ENCODE measurements at places on chromosomes 12 and 14.

DNA sequence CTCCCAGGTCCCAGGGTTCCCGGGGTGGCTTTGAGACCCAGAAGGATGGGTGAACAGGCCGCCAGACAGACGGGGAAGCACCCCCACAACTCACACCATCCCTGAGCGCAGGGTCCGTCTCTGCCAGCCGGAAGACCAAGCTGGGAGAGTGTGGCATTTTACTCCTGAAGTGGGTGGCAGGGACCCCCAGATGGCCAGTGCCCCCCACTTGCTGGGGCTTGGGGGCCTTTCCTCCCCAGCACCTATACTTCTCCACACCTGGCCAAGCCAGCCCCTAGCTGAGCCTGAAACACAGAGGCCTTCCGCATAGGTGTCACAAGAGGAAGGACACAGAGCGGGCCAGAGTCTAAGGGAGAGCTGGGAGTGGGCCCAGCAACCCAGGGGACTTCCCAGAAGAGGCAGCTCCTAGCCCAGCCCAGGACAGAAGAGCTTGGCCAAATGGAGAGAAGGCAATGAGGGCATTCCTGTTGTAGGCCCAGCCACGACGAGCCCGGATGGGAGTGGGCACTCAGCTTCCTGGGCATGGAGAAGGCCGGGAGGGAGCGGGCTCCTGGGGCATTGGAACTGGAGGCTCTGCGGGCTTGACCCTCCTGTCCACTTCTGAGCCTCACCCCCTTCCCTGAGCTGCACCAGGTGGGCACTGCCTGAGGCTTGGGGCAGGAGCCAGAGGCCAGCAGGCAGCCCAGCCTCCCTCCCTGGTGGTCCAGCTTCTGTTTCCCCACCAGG lies 3.3 kb downstream of the AHNAK2 start:
- H3K36me3 ChIP-seq: no peaks in the 10 kb centered on the region
- H3K4me3 ChIP-seq: no peak overlapping the region
- no peak for DNase-seq
- no peak overlapping the region for H3K27ac ChIP-seq
- peaks cover 72% of the 10 kb centered on the region for H3K27me3 ChIP-seq

GRCh38 chr12:57214398-57214781 lies 2.2 kb upstream of the NXPH4 start:
- no peak overlapping the region for H3K27ac ChIP-seq
- H3K4me1 ChIP-seq: peaks cover 49% of the 10 kb centered on the region
- no peak overlapping the region for H3K4me3 ChIP-seq

- no peak for DNase-seq
- H3K36me3 ChIP-seq: no peaks in the 10 kb centered on the region
- H3K27me3 ChIP-seq: peaks cover 42% of the 10 kb centered on the region
- H3K4me3 ChIP-seq: no peak overlapping the region
- H3K4me1 ChIP-seq: no peaks in the 10 kb centered on the region
These were observed 17.3 kb upstream of the CHGA start for GRCh38 chr14:92905667-92906066.

DNA sequence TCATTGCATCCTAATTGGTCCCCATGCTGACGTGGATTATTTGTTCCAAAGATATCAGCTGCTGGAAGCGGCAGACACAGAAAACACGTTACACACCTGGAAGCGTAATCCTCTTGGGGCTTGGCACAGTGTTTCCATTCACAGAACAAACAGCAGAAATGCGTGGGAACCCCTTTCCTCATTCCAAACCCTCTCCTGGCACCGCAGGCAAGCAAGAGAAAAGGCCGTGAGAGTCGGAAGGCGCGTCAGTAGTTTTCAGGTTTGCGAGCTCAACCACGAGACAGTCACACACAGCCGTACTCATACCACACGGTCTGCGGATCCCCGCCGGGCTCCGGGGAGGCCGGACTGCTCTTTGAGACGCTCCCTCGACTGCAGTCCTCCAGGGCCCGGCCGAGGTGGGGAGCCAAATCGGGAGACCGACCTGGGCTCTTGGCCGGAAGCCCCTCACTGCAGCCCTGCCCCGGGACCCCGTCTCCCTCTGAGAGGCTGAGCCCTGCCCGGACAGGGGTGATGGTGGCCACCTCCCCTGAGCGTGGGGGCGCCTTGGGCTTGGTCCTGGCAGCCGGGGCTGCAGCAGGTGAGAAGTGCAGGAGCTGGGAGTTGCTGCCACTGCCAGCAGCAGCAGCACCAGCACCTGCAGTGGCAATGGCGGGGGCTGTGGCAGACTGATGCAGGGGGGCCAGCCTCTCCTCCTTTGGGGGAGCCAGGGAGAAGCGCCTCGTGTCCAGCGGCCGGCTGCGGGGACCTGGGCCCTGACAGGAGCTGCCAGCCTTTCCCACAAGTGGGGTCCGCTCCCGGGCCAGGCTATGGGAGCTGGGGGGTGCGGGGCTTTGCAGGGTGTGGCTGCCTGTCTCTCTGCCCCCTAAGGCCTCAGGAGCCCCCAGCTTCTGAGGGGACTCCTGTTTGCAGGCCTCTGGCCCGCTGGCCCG lies 28.1 kb upstream of the GPR68 start:
- no peaks in the 10 kb centered on the region for H3K4me1 ChIP-seq
- H3K4me3 ChIP-seq: no peak overlapping the region
- H3K36me3 ChIP-seq: peaks cover 81% of the 10 kb centered on the region
- H3K27me3 ChIP-seq: no peaks in the 10 kb centered on the region
- DNase-seq: no peak
- H3K27ac ChIP-seq: no peak overlapping the region

DNA sequence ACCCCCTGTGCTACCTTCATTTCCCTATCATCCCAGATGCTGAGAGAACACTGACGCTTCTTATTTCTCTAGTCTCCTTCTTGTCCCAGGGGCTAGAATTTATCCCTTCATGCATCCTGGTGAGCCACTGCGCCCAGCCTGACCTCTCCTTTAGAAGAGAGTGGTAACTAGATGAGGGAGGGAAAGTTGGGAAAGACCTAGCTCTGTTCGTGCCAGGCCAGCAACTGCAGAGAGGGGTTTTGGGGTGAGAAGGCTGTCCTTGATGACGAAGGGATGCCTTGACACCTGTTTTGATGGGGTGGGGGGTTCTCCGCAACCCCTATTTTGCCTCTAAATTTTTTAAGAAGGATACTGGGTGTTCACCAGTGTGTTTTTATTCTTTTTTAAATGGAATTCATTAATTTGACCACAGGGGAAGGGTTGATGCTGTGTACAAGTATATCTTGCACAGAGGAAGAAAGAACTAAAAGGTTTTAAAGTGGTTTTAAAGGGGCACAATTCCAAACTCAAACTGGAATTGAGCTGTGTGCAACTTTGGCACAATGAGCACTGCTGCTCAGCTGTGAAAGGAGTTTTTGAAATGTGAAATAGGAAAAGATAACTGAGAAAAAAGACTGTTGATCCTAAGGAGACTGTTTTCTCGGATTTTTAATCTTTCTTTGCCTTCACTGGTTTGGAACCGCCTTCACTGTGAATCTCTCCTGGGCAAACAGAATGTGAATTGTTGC lies 7.0 kb upstream of the MMP19 start:
- H3K4me3 ChIP-seq: no peak overlapping the region
- DNase-seq: no peak
- no peaks in the 10 kb centered on the region for H3K4me1 ChIP-seq
- H3K27me3 ChIP-seq: no peaks in the 10 kb centered on the region

DNA sequence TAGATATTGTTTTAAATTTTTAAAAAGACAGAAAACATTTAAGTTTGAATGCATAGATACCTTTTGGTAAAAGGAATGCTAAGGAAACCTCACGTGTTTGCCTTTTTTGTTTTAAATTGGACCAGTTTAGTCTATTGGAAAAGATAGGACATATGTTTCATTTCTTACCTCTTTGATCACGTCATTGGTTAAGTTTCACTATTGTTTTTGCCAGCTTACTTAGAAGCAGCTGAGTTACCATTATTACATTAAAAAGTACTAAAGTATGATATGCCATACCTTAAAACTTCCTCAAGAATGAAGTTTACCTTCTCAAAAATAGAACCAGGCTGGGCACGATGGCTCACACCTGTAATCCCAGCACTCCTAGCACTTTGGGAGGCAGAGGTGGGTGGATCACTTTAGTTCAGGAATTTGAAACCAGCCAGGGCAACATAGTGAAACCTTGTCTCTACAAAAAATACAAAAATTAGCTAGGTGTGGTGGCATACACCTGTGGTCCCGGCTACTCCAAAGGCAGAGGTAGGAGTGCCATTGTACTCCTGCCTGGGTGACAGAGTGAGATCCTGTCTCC lies 54.4 kb downstream of the SRGAP1 start:
- no peaks in the 10 kb centered on the region for H3K4me1 ChIP-seq
- no peaks in the 10 kb centered on the region for H3K36me3 ChIP-seq
- no peak overlapping the region for H3K4me3 ChIP-seq
- H3K27me3 ChIP-seq: peaks cover 8% of the 10 kb centered on the region
- no peak overlapping the region for H3K27ac ChIP-seq

- H3K4me1 ChIP-seq: no peaks in the 10 kb centered on the region
- no peaks in the 10 kb centered on the region for H3K27me3 ChIP-seq
- H3K4me3 ChIP-seq: no peak overlapping the region
- DNase-seq: no peak
These were observed 114.2 kb downstream of the DAD1 start for GRCh38 chr14:22474730-22475351.

- no peak overlapping the region for H3K27ac ChIP-seq
- DNase-seq: no peak
- peaks cover 13% of the 10 kb centered on the region for H3K4me1 ChIP-seq
- H3K27me3 ChIP-seq: no peaks in the 10 kb centered on the region
- H3K4me3 ChIP-seq: no peak overlapping the region
These were observed 17.4 kb downstream of the SGPP1 start for GRCh38 chr14:63710497-63710896.

DNA sequence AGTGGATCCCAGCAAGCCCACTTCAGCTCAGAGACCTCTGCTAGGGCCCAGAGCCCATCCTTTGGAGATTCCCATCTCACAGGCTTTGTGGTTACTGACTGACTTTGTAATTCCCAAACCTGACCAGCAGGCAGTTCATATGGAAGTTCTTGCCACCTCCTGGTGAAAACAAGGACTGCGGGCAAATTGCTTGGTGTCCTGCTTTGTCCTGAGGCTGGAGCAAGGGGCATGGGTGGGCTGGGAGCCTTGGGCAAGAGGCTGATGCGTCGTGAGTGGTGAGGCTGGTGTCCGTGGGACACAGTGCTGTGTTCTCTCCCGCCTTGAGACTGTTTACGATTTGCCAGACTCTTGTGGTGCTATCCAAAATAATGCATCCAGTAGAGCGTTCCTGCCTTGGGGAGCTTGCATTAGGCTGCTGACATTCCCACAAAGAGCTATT lies 91.0 kb downstream of the LRRC74A start:
- H3K27ac ChIP-seq: no peak overlapping the region
- peaks cover 11% of the 10 kb centered on the region for H3K4me1 ChIP-seq
- H3K27me3 ChIP-seq: no peaks in the 10 kb centered on the region
- no peak overlapping the region for H3K4me3 ChIP-seq
- DNase-seq: no peak
- H3K36me3 ChIP-seq: no peaks in the 10 kb centered on the region

GRCh38 chr14:90614696-90615516 lies 201.3 kb downstream of the TTC7B start:
- H3K27ac ChIP-seq: no peak overlapping the region
- H3K4me1 ChIP-seq: no peaks in the 10 kb centered on the region
- H3K4me3 ChIP-seq: no peak overlapping the region
- no peaks in the 10 kb centered on the region for H3K36me3 ChIP-seq

DNA sequence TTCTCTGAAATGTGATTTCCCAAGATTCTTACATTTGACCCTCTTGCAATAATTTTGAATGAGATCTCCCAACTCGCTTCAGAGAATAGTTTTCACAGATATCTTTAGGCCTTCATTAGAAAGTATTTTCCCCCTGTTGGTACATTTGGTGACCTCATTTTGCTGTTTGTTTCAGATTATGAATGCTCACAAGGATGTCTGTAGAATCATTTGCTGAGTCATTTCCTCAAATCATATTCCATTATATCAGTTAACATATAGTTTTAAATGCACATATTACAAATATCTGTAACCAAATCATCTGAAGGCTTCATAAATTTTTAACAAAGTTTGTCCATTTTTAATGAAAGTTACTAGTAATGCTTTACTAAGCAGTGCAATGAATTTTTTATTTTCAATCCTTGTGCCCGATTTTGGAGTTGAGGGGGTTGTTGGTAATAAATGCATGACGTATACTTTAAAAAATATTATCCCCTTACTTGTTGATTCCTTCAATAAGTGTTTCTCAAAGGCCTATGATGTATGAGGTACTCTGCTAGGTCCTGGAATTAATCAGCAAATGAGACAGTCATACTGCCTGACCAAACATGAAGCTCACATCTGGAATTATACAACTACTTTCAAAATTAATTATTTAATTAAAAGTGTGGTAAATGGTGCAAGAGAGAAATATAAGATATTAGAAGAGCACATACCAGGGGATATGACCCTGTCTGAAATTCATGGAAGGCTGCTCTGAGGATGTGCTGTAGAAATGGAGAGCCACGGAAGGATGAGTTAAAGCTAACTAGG lies 126.9 kb upstream of the RAP1B start:
- no peak for DNase-seq
- no peaks in the 10 kb centered on the region for H3K36me3 ChIP-seq
- no peaks in the 10 kb centered on the region for H3K27me3 ChIP-seq
- H3K4me3 ChIP-seq: no peak overlapping the region
- H3K4me1 ChIP-seq: peaks cover 13% of the 10 kb centered on the region

DNA sequence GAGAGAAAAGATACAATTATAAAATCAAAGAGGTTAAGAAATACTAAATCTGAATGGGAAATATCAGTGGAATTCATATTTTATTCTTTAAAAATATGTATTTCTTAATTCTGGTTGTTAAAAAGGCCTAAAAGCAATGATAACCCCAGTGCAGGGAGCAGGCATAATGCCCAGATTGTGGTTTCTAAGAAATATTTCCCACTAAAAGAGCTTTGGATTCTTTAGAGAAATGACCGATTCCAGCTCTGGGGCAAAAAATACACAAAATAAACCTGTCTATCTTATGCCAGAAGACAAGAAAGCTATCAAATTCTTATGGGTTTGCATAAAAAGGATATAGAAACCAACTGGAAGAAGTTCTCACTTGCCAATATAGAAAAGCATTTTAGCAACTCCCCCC lies 71.6 kb downstream of the PDE6H start:
- no peaks in the 10 kb centered on the region for H3K27me3 ChIP-seq
- H3K27ac ChIP-seq: no peak overlapping the region
- no peak for DNase-seq
- no peak overlapping the region for H3K4me3 ChIP-seq

GRCh38 chr12:105461271-105461943 lies 130.9 kb downstream of the C12orf75 start:
- H3K4me1 ChIP-seq: no peaks in the 10 kb centered on the region
- no peak for DNase-seq
- no peak overlapping the region for H3K4me3 ChIP-seq

GRCh38 chr14:93901813-93902212 lies 25.3 kb upstream of the FAM181A start:
- no peaks in the 10 kb centered on the region for H3K36me3 ChIP-seq
- H3K27ac ChIP-seq: no peak overlapping the region
- no peak for DNase-seq
- H3K4me3 ChIP-seq: no peak overlapping the region
- H3K4me1 ChIP-seq: peaks cover 4% of the 10 kb centered on the region
- H3K27me3 ChIP-seq: no peaks in the 10 kb centered on the region

GRCh38 chr12:15556411-15557102 lies 232.6 kb downstream of the EPS8 start:
- DNase-seq: no peak
- H3K36me3 ChIP-seq: no peaks in the 10 kb centered on the region
- no peaks in the 10 kb centered on the region for H3K27me3 ChIP-seq
- no peak overlapping the region for H3K4me3 ChIP-seq
